ENCODE measurements at places on chromosomes 3 and 15.

- no peak for DNase-seq
Measured at GRCh38 chr3:59424268-59425010, 374.6 kb upstream of the CFAP20DC start.

DNA sequence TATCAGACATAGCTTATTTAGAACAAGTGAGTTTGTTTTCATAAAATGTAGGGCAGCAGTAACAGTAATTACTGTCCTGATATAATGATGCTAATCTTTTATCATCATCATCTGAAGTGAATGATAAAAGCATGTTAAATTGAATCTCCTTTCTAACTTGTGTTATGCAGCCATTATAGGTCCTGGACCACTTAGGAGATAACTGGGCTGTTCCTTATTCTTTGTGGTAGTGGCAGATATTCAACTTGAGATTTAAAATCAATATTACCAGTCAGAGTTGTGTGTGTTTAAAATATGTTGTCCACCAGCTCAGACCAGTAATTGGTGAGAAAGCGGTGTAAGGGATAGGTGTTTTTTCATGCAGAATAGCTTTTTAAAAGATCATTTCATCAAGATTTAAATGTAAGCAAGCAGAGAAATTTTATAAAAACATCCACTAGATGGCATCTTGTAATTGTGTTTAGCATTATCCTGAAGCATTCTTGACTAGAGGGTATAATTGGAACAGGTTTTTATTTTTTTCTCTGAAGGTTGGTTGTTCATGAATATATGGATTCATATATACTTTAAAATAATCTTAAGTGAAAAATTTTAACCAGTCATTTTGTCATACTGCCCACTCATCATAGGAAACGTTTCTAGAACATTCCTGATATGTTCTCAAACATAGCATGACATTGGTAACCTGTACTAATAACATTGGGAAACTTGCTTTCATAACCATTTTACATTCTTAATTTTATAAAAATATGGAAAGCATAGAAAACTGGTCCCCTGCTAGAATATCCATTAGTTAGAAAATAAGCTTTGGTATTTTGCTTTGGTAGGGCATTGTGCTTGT lies 153.9 kb downstream of the BBX start:
- DNase-seq = peak; percentile 75

DNA sequence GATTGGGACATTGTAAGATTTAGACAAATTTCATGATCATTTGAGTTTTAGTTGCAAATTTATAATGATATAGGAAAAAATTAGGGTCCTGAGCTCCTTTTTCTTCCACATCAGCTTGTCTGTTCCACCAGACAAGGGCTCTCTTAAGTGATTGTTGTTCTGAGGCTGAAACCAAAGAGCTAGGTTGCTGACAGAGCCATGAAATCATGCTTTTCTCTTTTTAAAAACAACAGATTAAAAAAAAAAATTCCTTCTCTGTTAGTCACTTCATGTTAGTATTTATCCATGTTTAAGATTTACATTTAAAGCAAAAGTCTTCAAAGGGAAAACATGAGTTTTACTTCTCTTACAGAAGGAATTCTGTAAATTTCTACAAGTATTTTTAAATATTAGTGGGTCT lies 56.8 kb downstream of the ATP2C1 start:
- DNase-seq = no peak

GRCh38 chr3:123481722-123482457 lies 33.0 kb upstream of the ADCY5 start:
- no peak for DNase-seq

DNA sequence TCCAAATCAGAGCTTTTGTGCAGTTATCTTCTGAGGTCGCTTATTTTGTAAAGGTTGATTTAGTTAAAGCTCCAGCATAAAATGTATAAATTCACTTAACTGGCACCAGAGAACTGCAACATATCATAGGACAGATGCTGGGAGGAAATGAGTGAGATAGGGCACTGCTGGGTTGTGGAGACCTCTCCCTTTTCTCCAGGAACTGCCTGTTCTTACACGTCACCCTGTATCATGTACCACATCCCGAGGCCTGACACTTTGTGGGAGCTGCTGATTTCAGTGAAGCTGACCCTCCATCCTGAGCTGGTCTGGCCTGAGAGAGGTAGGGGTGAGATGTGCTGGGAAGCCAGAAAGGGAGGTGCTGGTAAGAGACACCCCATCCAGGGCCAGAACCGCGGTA lies 213.8 kb upstream of the FEZF2 start:
- no peak for DNase-seq

GRCh38 chr3:53581671-53582070 lies 87.3 kb downstream of the CACNA1D start:
- DNase-seq = no peak

DNA sequence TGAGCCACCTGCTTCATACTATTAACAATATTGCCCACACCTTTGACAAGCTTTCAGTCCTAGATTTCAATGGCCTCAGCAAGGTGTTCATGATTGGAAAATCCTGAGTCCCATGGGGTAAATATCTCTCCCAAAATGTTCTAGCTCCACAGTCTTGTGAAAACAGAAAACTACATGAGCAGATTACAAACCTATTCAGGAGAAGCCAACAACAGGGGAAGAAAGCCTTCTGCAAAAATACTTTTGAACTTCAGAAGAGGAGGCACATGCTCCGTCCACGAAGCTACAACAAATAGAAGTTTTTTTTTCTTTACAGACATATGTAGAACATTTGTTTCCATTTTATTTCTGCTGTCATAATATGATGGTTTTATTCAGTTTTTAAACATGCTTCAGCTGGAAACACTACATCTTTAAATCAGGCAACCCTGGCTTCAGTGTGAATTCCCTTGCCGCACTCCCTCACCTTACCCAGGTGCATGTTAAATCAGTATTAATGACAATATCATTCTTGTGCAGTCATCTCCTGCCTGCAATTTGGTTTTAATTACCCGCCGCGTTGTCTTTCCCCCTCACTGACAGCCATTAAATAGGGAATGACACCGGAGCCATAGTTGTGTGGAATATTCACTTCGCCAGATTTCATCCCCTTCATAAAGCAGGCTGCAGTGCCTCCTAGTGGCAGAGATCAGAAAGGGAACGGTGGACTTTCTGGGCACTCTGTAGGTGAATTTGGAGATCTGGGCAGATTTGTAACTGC lies 725.5 kb upstream of the ARRDC4 start:
- DNase-seq = peak; percentile 63

DNA sequence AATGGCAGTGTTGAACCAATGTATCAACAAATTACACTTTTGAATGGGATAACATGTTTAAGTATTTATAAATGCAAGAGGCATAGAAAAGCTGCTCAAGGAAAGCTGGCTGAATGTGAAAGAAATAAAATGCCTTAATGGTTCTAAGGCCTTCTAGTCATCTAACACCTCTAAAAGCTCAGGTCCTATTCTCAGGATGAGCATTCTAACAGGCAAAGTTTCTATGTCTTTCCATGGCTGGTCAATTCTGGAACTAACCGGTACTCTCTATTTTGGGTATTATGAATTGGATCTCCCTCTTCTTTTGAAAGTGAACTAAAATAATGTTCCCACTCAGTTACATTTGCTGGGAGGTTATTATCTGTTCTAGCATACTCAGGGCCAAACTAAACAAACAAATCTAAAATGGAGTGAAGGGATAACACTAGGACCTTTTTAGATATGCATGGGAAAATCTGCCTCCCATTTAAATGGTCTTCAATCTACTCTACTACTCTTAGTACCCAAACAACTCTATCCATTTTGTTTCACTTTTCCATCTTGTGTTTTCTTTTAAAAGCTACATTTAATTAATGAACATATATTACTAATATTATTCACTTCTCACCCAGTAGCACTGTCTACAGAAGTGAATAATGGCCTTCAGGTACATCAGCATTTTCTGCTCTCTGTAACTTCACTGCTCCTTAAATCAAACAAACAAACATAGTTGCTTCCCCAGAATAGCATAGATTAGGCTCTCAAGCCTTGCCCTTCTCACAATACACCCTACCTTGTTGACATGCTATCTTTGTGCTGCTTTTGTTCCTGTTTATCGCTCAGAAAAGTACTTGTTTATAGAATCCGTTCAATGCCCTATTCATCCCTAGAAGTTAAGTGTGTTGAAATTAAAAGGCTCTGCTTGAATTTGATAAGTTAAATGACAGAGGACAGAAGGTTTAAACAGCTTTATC lies 46.4 kb downstream of the CBLB start:
- no peak for DNase-seq

DNA sequence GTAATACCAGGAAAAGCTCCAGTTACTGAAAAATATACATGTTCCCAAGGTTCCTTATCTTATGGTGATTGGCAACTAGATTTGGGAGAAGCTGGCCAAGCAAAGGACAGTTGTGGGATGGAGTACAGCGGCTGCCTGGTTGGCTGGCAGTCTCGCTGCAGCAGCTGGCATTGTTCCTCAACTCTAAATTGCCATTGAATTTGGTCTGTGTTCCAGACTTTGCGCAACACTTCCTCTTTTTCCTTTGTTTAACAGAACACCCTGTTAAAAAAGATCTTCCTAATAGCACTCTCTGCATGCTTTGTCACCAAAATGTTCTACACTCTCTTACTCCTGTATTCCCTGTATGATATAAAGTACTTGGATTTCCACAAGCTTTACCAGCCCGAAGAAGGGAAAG lies 420.6 kb upstream of the RBMS3 start:
- DNase-seq = peak; percentile 36

DNA sequence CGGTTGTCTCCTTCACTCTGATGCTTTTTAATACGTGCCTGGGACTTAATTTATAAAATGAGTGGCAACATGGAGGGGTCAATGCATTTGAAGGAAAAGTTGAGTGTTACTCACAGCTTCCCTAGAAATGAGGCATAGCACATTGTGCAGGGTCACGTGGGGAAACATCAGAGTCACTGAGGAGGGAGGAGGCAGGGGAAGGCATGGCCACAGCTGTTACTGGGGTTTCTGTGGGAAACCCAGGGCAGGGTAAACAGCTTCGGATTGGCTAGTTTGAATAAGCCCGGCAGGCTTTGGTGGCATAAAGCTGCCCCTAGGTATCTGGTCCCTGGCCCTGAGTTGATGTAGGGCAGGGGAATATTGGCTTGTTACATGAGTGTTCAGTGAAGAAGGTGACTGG lies 98.9 kb upstream of the ST8SIA2 start:
- DNase-seq = peak; percentile 22

DNA sequence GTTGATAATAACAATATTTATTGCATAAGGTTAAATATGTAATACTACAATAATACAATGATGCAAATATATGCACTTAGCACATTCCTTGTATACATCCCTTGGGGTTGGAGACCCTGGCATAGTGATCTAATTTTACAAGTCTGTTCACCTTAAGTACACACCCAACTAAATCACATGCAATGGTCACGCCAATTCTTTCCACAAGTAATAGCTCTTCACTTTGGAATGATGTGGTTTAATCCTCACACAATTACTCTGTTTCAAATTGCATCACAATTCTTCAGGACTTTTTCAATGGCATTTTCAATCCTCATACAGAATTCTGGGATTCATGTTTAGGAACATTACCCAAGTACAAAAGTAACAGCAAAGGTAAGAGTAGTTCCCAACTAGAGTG lies 27.3 kb upstream of the SPRED1 start:
- no peak for DNase-seq

GRCh38 chr3:72276806-72277205 lies 491.9 kb upstream of the PROK2 start:
- peak; percentile 37 for DNase-seq

- DNase-seq = peak; percentile 58
Measured at GRCh38 chr15:87901926-87902690, 354.4 kb downstream of the NTRK3 start.

GRCh38 chr3:146777941-146778340 lies 172.8 kb upstream of the PLSCR5 start:
- no peak for DNase-seq

- no peak for DNase-seq
Measured at GRCh38 chr15:92391640-92392039, 2.0 kb upstream of the ST8SIA2 start.

DNA sequence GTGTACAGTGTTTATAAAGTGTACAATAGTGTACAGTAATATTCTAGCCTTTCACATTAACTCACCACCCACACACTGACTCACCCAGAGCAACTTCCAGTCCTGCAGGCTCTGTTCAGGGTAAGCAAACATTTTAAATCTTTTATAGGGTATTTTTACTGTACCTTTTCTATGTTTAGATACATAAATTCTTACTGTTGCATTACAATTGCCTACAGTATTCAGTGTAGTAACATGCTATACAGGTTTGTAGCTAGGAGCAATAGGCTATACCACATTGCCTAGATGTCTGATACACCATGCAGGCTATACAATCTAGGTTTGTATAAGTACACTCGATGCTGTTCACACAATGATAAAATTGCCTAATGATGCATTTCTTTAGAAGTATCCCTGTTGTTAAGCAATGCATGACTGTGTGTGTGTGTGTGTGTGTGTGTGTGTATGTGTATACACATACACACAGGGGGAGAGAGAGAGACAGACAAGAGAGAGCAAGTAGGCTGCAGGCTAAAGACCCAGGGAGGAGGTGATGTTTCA lies 72.5 kb upstream of the PRR23C start:
- DNase-seq = peak; percentile 38

DNA sequence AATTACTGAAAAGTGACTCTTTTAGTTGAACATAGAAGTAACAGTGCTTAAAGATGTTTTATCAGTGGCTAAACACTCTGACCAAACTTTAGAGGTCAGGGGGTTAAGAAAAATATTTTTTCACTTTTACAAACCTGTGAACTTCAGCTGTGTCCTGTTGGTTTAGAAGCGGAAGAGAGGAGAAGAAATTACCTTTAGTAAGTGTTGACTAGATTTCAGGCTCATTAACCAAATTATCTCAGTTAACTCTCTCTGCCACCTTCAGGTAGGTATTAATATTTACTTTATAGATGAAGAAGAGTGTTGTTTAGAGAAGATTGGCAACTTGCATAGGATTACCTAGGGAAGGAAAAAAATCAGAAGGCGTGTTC lies 151.9 kb upstream of the CMC1 start:
- no peak for DNase-seq

DNA sequence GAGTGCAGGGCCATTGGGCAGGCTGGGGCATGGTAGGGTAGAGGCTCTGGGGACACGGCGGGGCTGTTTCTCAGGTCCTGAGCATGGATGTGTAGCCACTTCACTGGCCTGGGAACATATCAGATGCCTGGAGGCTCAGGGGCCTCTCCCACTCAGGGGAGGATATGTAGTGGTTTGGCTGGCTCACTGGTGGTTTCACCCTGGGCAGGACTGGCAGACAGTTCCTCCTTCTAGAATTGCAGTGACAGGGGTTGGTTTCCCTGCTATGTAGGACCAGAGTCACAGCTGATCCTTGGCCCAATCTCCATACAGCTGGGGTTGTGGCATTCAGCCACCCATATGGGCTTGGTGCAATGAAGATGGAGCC lies 4.8 kb upstream of the ARHGAP31 start:
- DNase-seq = peak; percentile 60

DNA sequence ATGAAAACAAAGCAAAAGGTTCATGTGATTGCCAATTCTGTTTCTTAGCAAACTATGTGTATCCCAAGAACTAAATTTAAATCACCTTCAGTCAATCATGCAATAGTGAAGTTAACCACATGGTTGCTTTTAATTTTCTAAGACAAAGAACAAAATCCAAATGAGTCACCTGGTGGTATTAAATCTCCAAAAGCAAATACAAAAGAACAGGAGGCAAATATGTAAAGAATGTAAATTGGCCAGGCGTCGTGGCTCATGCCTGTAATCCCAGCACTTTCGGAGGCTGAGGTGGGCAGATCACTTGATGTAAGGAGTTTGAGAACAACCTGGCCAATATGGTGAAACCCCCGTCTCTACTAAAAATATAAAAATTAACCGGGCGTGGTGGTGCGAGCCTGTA lies 54.2 kb upstream of the PIK3R4 start:
- no peak for DNase-seq

- DNase-seq = no peak
Measured at GRCh38 chr3:186949281-186949982, 19.1 kb downstream of the ST6GAL1 start.
